Epithelial cell of esophagus (primary cell): ENCODE measurements at places on chromosomes 2 and 18.

- no peak for DNase-seq
These were observed 275.2 kb downstream of the DSEL start for GRCh38 chr18:67241299-67241698.

- DNase-seq, result no peak
These were observed 232.9 kb upstream of the ID2 start for GRCh38 chr2:8448824-8449556.

GRCh38 chr2:8877332-8877731 lies 39.9 kb upstream of the KIDINS220 start:
- no peak for DNase-seq

- no peak for DNase-seq
These were observed 130.9 kb downstream of the STK39 start for GRCh38 chr2:168116448-168116847.

DNA sequence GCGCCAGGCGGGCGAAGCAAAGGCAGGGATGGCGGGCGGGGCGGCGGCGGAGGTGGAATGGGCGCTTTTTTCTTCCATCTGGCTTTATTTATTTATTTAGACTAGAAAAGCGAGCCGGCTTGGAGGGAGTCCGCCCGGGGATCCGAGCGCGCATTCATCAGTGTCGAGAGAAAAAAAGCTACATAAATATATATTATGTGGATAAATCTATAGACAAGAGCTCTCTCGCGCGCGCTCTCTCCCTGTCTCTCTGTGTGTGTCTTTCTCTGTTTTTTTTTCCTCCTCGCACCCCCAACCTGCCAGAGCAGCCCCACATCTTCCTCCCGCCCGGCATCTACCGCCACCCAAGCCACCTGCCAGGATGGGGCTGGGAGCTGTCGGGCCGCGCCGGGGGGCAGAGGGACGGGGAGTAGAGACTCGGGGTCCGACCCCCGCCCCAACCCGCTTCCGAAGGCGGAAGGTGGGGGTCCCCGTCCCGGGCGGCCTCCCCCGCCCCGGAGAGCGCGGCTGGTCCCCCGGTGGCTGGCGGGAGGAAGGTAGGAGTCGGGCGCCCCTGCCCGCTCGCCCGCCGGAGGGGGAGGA lies 972 bp upstream of the CELF4 start:
- peak; percentile 5 for DNase-seq

GRCh38 chr2:236949089-236949905 lies 136.4 kb upstream of the COPS8 start:
- no peak for DNase-seq

- no peak for DNase-seq
These were observed 24.4 kb downstream of the SPP2 start for GRCh38 chr2:234074751-234075517.

GRCh38 chr2:115034801-115035200 lies 592.4 kb downstream of the DPP10 start:
- DNase-seq, result no peak

DNA sequence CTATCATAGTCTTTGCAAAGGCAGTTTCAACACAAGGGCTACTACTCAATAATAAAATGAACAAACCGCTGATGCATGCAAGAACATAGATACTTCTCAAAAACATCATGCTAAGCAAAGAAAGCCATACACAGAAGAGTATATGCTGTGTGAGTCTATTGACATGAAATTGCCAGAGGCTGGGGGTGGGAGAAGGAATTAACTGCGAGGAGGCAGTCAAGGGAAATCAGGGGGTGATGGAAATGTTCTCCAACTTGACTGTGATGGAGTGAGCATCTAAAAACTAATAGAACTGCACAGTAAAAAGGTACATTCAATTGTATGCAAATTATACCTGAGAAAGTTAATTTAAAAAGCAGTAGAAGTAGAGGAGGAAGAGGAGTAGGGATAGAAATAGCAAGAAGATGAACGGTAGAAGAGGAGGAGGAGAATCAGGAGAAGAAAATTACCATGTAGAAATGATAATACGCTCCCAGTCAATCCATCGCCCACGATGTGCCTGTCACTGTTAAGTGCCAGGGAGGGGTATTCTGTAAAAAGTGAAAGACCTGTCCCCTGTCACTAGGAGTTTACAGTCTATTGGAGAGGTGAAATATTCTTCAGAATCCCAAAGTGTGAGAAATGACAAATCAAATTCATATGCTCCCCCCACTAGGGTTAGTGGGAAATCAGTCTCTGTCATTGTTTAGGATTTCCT lies 90.3 kb downstream of the B3GNT2 start:
- DNase-seq, result no peak

DNA sequence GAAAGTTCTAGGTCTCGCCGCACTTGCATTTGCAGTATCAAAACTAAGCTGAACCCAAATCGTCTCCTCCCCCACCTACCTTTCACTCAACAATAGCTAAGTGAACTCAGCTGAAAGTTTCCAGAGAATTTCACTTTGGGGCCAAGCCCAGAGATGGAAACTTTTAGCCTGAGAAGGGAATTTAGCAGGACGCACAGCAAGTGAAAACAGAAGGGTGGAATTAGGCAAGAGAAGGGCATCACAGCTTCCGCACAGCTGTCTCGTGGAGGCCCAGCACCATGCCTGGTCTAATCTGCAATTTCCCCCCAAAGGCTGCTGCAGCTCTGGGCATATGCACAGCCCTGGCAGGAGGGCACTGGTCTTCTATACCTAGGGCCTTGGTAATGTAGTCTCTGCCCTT lies 262.0 kb downstream of the TNS1 start:
- no peak for DNase-seq

DNA sequence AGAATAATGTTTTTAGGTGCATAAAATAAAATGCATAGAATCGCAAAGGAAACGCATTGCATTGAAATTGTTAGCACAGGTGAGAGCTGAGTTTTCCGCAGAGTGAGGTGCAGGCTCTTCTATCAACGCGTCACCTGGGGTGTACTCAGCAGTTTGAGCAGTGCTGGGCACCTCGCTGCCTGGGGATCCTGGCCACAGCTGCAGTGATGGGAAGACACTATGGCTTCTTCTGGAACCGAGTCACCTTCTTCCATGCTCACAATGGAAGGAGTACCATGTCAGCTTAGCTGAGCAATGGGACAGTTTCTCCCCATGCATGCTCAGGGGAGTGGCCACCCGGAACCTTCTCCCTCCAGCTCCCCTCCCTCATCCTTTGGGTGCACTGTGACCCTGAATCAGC lies 95.4 kb upstream of the OTOS start:
- no peak for DNase-seq

DNA sequence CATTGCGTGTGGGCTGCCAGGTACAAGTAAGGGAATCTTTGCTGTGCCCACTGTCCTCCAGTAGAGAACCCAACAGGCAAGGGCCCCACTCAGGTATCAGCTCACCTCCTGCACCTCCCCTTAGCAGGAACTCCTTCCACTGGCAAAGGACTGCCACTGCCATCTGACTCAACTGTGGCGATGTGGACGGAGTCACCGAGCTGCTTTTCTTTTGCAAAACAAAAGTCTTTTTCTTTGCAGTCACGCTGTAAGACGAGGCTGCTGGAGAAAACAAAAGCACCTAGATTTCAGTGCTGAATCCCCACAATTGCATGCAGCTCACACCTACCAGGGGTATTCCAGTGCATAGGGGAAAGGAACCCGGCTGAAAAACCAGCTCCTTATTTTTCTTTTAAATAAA lies 7.9 kb downstream of the MTERF4 start:
- DNase-seq, result no peak

DNA sequence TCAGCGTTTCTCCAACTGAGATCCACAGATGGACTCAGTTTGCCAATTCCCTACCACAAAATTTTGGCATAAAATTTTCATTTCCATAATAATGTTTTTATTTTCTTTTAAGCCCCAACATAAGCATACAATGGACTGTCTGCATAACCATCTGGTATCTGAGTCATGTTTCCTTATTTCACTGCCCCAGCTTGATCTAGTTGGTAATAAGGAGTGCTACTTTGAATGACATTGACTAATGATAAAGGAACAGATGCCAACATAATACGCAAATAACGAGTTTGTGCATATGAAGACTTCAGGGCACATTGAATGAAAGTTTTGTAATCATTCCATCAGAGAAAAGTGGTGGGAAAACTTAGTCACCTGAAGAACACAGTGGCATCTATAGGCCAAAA lies 8.8 kb upstream of the MBD2 start:
- peak; percentile 91 for DNase-seq

GRCh38 chr2:172777431-172777830 lies 41.8 kb downstream of the RAPGEF4 start:
- no peak for DNase-seq

DNA sequence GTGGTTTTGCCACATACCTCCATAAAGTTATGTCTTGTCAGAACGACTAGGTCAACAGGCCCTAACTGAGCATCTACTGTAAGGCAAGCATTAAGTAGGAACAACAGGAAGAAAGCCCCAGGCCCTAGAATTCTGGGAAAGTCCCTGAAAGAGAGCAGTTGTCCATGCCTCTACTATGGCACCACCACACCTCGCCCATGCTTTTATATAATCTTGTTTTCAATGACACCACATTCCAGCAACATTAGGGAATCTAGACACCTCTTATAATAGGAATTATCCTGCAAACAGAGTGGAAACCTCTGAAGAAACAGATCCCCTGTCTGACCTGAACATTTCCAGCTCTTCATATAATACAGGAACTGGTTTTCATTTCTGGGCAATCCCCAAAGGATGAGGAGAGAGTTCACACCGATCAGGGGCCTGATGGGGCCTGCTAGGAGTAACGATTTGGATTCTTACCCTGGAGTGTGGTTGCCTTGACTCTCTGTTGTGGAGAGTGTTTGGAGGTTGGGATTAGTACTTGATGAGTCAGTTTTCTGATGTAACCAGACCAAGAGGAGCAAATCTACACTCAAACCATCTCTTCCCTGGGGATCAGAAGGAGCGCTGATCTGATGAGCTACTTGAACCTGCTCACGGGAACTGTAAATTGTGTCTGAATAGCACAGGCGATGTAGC lies 31.9 kb upstream of the CEP68 start:
- peak; percentile 86 for DNase-seq

GRCh38 chr18:48808476-48808875 lies 142.3 kb downstream of the SMAD7 start:
- DNase-seq, result no peak

- no peak for DNase-seq
These were observed 1740.2 kb upstream of the CELF4 start for GRCh38 chr18:39305766-39306165.

GRCh38 chr18:2894131-2894840 lies 47.5 kb downstream of the EMILIN2 start:
- DNase-seq, result no peak

DNA sequence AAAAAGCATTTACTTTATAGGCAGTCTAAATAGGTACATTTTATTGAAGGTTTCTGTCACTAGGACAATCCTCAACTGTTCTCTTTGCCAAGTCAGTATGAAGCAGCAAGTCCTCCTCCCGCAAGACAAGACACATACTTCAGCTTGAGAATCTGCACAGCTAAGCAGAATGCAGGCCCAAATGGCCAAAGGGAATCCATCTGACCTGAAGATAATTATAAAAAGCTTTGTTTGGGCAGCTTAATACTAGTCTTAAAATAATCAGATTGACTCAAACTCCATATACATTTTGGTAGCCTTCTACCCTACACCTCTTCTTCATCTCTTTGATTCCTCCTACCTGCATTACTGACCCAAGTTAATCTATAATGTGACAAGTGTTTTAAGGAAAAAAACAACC lies 1.8 kb downstream of the LANCL1 start:
- DNase-seq, result no peak

DNA sequence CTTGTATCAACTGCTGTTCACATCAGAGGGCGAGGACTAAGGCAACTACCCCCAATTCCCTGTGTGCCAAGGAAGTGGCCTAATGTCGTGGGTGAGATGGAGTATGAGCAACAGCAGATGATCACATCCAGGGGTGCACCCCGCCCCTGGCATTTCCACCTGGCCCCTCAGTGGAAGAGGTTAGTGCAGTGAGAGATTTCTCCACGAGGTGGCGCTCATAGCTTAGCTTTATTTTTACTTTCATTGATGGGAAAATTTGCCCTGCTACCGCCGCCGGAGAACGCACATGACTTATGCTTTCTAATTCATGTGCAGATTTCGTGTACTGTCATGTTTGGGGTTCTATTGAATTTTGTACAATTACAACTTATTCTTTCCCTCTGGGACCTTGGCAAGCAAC lies 470.6 kb upstream of the MEX3C start:
- peak; percentile 56 for DNase-seq

DNA sequence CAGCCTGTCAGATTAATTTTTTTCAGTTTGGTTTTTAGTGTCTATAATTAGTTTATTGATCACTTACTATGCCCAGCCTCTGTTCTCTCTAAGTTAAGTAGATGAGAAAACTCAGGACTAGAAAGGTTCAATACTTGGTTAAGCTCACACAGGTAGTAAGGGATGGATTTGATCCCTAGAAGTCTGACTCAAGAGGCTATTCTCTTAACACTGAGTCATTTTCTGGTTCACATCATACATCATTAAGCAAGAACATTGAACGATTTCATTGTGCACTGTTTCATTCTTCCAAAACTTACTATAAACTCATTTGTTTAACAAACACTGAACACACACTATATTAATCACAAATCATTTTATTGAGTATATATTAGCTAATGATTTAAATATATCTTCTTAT lies 54.1 kb upstream of the SLC38A11 start:
- DNase-seq, result peak; percentile 88

GRCh38 chr2:40168546-40168945 lies 283.3 kb downstream of the SLC8A1 start:
- DNase-seq, result no peak

GRCh38 chr2:43774617-43775016 lies 778 bp downstream of the DYNC2LI1 start:
- DNase-seq, result no peak

GRCh38 chr2:218010140-218010983 lies 7.6 kb upstream of the TNS1 start:
- peak; percentile 36 for DNase-seq

DNA sequence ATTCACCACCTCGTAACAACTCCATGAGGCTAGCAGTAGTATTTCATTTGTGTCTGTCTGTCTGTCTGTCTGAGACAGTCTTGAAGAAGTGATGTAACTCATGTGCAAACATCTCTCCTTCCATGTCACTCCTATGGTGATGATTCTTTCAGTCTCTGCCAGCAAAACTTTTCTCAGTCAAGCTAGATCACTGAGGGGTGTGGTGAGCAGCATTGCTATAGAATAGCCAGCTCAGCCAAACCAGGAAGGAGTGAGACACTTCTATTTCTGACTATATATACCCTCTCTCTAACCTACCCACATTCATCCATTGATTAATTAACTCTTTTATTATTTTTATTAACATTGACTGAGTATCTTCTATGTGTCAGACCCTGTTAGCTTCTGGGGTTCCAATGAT lies 1095.1 kb upstream of the GYPC start:
- DNase-seq, result no peak
